ENCODE measurements at places on chromosomes 13 and 19. TPM values are rescaled to one million over a fixed set of nuclear protein-coding genes. Genes with fewer than 3 reads are reported as not detected.

GRCh38 chr19:23507446-23507845 is 112.2 kb upstream of the ZNF91 start:
- no peak for DNase-seq

DNA sequence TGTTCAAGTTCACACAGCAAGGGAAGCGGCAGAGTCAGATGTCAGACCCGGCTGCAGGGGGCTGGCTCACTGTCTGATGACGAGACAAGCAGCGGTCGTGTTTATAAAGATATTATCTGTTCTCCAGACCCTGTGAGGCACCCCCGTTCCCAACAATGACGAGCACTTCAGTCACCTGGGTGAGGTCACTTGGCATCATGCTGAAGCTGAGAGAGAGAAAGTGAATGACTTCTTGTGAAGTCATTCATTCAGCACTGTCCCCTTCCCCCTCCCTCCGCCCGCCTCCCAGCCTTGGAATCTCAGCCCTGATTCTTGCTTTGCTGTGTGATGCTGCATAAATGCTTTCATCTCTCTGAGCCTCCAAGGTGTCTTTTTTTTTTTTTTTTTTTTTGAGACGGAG is 4.9 kb upstream of the LYPD3 start:
- no peak for DNase-seq

DNA sequence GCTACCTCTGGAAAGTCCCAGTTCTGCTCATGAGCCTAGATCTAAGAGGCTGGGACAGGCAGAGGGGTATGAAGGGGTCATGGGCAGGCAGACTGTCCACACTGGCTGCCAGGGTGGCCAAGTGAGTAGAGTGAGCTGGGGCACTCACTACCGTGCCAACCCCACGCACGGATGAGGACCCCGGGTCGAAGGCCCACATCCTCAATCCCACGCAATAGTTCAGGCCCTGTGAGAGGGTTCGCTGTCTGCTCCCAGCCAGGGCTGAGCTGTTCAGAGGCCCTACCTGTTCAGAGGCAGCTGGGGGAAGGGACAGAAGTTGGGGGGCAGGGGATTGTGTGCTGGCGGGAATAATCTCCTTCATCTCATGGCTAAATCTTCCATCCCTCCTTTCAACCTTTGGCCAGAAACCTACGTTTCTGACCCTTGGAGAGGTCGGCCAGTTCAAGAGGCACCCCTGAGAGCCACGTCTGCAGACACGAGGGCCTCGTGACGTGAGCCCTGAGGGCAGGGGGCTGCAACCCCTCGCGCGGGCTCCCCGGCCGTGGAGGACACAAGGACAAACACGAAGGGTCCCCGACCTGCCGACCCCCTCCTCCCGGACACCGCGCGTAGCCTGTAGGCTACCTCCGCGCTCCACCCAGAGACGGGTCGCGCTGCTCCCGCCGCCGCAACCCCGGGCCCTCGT is 1.0 kb upstream of the RPS5 start:
- DNase-seq: no peak

GAPDHS gene
- not detected for total RNA-seq

GRCh38 chr19:51158474-51159129 is 16.5 kb downstream of the SIGLEC7 start:
- no peak for DNase-seq

COL4A1 gene
- total RNA-seq: 1,996 TPM

DNA sequence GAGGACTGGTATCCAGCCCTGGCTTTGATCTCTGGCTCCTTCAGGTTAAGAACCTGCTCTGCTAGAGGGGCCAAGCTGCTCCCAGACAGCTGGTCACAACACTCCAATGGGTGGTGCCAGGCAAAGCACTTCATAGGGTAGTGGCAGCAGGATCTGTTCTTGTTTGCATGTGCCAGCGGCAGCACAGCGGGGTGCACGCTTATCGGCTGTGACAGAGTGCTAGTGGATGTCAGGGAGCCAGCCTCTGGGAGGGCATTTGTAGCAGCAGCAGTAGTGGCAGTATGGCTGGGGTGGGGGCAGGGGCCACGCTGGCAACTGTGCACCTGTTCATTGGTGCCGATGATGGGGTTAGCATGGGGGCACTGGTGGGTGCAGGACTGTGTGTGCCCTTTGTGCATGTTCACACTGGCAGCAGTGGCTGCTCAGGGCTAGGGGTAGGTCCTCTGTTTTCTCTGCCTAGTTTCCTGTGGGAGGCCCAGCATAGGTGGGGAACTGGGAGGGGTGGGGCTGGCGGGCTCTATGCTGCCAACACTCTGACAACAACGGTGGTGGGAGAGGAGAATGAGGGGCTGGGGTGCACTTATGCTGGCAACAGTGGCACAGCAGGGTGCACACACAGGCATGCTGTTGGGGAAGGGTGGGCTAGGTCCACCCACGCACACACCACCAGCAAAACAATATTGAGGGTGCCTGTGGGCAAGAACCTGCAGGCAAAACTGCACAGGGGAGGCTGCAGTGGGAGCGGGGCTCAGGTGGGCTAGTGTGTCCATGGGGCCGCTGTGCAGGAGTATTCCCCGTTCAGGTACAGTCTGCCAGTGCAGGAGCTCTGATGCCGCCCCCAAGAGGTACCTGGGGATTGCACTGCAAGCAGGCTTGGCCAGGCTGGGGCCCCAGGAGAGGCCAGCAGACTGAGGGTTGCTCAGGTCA is 19.3 kb downstream of the AP1M1 start:
- no peak for DNase-seq

- DNase-seq: no peak
These were observed 8.3 kb downstream of the TMEM143 start for GRCh38 chr19:48355365-48355954.

CDC42EP5 gene
- 38.1 TPM for total RNA-seq

ZNF440 gene
- total RNA-seq: 12.2 TPM

GRCh38 chr13:91698767-91699166 is 300.3 kb downstream of the GPC5 start:
- DNase-seq: no peak

TNFRSF19 gene
- 1.5 TPM for total RNA-seq

GRCh38 chr13:25473864-25474263 is 102.1 kb downstream of the ATP8A2 start:
- DNase-seq: no peak

GRCh38 chr13:40812724-40813445 is 23.5 kb downstream of the SLC25A15 start:
- no peak for DNase-seq

DNA sequence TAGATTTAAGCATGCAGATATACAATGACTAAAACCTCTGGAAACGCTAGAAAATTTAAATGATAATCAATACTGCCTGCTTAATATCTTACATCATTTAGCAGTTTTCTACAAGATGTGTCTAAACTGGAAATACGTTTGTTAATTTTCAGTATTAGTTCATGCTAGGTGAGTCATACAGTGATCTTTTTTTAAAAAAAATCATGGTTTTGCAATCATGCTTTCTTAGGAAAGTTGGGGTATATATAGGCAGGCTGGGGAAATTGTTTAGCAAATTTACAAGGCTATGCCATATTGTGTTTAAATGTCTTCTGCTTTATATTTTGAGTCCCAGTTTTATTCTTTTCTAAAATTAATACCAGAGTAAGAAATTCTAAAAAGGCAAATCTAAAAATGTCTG is 245.4 kb upstream of the SPRY2 start:
- no peak for DNase-seq

DNA sequence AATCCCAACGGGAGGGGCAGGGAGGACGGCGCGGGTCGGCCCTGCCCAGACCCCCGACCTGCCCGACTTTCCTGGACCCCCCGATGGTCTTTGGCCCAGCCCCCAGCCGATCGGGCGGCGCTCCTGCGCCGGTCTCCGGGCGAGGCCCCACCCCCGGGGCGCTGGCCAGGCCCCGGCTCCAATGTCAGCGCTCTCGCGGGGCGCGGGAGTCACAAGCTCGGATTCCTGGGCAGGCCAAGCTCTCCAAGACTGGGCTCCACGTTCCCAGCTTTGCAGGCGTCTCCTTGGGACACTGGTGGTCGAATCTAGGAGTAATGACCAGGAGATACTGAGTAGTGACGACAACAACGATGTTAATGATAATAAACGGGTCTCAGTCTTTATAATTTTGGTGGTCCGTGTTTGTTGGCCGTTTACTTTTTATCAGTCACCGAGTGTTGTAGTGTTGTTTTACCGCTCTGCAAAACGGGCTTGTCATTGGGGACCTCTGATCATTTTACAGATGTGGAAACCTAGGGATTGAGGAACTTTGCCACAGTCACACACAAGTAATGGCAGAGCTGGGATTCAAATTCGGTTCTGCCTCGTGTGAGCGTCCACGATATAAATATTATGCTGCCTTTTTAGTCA is 545 bp downstream of the RAD23A start:
- peak; percentile 93 for DNase-seq

DNA sequence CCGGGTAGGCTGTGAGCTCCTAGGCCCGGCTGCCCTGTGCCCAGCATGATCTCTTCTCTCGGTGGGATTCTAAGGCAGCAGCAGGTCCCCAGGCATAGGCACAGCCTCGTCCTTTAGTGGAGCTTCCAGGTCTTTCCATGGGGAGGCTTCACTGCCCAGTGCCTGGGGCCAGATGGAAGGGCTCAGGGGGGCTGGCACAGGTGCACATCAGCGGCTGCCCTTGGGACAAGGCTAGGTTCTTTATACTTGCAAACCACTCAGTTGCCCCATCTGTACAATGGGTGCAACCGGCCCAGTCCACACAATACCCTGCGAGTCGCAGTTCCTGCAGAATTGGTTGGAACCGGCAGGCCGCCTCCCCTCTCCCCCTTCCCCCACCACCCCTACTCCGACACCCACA is 14.2 kb downstream of the KCTD15 start:
- DNase-seq: no peak

SMIM17 gene
- total RNA-seq: 0.51 TPM

ZNF480 gene
- total RNA-seq: 10.1 TPM

DNA sequence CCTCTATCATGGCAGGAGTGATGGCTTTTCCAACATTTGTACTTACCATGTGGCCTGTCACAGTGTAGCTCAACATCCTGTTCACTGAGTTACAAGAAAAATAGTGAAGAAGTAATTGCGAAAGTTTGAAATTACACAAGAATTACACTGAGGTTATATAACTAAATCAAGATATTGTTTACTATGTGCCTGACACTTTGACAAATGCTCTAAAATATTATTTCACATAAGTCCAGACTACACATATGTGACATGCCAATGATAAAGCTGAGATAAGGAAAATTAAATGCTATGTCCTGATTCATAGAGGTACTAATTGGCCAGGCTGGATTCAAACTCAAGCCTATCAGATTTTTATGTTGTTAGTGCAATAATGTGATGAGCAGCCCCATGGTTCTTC is 451.7 kb downstream of the PCDH9 start:
- DNase-seq: no peak

DNA sequence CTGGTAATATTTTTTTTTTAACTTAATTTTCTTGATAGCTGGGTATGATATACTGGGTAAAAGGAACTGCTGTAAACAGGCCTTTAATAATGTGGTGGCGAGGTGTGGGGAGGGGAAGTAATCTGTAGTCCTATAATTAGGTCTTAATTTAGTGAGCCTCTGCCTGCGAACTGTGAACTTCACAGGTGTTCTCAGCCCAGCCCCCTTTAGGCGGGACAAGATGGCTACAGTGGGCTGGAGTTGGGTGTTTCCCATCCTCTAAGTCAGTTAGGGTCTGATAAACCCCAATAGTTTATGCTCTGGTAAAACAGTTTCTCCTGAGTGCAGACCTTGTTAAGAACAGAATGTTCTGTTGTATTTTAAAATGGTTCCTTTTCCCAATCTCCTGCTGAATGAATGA is 97.6 kb upstream of the SERP2 start:
- DNase-seq: no peak

DNA sequence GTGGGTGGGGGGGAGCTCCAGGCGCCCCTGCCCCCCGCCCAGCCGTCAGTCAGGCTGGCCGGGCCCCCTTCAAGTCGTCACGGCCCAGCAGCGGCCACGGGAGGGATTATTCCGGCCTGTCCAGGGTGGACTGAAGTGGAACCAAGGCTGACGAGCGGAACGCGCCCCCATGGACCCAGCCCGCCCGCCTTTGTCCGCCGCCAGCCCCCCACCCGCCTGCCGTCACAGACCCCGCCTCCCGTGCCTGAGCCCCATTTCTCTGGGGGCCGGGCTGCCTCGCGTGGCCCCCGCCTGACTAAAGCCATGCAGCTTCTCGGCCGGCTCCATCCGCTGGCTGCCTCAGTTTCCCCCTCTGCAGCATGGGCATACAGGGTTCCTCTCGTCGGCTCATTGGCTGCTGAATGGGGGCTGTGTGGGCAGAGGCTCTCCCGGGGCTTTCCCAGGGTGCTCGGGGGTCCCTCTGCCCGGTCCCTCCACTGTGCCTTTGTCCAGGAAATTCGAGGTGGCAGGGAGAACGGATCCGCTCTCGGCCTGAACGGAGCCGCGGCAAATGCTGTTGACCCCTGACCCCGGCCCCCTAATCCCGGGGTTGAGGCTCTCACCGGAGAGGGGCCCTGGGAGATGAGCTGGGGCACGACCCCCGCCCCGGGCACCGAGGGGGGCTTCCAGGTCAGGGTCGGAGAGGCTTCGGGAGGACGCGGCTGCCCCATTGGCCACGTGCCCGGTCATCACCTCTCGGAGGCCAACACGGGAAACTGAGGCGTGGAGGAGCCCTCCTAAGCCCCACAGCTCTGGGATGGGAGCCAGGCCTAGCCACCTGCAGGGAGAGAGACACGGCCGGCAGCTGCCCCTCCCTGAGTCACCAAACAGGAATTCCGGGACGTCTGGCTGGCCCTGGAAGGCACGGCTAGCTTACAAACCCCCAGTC is 27.4 kb downstream of the EFNA2 start:
- no peak for DNase-seq

- DNase-seq: no peak
These were observed 69.8 kb downstream of the LRCH1 start for GRCh38 chr13:46622630-46623256.

- no peak for DNase-seq
These were observed 76.7 kb upstream of the ZNF43 start for GRCh38 chr19:21912654-21913053.

- no peak for DNase-seq
These were observed 1.8 kb downstream of the NCAN start for GRCh38 chr19:19213426-19214158.

GRCh38 chr13:91922969-91923592 is 524.7 kb downstream of the GPC5 start:
- no peak for DNase-seq

- no peak for DNase-seq
These were observed 17.6 kb downstream of the NOVA2 start for GRCh38 chr19:45955905-45956608.

DNA sequence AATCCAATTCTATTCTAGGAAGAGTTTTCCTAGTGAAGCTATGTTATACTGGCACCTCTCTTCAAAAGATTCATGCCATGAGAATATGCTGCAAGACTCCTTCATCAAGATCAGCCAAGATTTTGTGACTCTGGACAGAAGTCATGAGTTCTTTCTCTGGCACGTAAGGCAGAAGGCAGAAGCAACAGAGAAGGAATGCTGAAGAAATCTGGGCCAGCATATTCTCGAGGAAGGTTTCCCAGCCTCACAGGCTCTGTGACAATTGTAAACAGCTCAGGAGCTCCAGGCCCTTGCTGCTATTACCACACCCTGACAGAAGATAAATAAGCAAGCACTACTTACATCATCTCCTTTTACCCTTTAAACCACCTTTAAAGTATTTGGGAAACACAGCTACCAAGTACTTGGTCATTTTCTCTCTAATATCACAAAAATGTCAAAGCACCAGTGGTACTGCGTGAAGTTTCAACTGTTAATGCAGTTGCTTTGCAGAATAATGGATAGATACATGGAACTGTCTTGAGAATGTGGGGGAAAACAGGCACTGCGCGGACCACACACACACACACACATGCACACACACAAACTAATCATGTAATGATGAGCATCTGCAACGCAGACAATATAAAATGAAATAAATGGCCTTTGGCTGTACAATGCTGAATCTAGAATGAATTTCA is 55.4 kb downstream of the INTS6 start:
- no peak for DNase-seq
